Mucosa of gallbladder (tissue), 1 donor: ENCODE measurements at places on chromosomes 13 and 19. TPM values are rescaled to one million over a fixed set of nuclear protein-coding genes. Genes with fewer than 3 reads are reported as not detected.

DNA sequence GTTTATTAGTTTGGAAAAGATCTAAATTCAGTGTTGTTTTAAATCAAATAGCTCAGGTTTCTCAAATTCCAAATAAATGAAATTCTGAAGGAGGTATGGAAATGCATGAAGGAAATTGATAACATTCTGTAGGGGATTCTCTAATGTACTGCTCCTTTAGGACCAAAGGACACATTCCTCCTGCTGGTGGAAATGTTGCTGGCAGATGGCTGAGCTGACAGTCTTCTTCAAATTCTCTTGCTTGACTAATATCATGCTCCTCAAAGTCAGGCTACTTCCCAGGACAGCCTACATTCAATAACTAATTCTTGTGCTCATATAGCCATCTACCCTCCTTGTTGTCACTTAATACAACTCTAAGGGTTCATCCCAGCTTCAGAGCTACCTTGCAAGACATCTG is 1118.5 kb downstream of the PCDH9 start:
- DNase-seq: no peak

- no peak for DNase-seq
These were observed 767.9 kb downstream of the PCDH9 start for GRCh38 chr13:66462187-66462586.

The MAB21L1 gene
- 0.20 TPM for total RNA-seq

The RDH8 gene
- total RNA-seq: not detected

- no peak for DNase-seq
These were observed 12.6 kb upstream of the MAB21L1 start for GRCh38 chr13:35489050-35489449.
